ENCODE measurements at places on chromosomes 1 and 21.

DNA sequence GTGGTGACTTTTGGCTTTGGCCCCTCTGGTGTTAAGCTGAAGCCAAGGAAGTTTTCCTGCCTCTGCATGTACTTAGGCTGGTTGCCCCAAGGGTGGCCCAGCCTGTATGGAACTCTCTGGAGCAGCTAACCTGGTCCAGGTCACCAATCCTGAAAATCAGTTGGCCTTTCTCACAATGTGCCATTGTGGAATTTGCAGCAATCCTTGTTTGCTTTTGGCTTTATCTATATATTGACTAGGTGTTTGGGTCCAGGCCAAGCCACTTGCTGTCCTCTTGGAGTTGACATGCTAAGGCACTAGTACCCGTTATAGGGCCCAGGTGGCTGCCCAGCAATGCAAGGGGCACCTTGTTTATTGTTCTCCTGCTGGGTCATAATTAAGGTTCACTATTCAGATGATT lies 124.6 kb downstream of the CAMTA1 start:
- no peak for DNase-seq

DNA sequence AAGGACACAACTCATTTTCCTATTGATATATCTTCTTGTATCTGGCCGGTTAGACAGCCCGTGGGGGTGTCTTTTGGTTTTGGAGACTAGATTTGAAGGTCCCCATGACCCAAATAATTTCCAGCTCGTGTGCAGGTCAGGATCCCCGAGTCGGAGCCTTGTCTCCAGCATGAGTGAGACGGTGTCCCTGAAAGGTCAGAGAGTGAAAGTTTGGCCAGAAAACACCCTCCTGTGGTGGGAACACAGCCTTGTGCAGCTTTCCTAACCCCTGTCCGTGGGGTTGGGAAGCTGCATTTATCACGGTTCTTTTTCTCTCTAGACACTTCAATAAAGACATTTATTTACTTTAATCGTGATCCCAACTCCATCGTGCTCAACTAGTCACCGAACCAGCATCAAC lies 17.6 kb downstream of the COQ8A start:
- DNase-seq = no peak

DNA sequence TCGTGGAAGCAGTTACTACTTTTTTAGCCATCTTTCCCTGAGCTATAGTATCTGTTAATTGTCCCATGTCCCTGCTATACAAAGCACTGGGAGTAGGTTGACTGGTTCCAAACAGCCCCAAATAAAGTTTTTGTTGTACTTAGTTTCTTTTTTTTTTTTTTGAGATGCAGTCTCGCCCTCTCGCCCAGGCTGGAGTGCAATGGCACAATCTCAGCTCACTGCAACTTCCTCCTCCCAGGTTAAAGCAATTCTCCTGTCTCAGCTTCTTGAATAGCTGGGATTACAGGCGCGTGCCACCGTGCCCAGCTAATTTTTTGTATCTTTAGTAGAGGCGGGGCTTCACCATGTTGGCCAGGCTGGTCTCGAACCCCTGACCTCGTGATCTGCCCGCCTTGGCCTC lies 3.3 kb downstream of the NCSTN start:
- DNase-seq = no peak

DNA sequence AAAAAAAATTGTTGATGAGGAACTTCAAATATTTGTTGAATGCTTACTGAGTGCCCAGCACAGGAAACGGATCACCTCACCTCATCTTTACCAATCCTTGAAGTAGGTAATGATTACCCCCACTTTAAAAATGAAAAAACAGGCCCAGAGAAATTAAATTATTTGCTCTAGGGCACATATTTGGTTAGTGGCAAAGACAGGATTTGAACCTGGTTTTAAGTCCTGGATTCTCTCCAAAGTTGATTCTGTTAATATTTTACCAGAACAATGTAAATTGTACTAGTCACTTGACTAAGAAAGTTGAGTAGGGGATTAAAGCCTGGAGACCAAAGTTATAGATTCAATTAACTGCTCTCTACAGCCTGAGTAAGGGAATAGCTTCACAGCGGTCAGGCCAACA lies 97.9 kb downstream of the GIPC2 start:
- no peak for DNase-seq

Measured in T-helper 1 cell (primary cell).